ENCODE measurements at places on chromosomes 7 and 10. TPM values are rescaled to one million over a fixed set of nuclear protein-coding genes. Genes with fewer than 3 reads are reported as not detected.

SORCS3 gene
- total RNA-seq = 0.16 TPM

HMX2 gene
- total RNA-seq = not detected

TWIST1 gene
- 33.2 TPM for total RNA-seq

VIPR2 gene
- not detected for total RNA-seq

EMX2 gene
- 1.1 TPM for total RNA-seq

PLAC9 gene
- 78.7 TPM for total RNA-seq

VGF gene
- total RNA-seq = not detected

NUTM2A gene
- 0.33 TPM for total RNA-seq

PCGF5 gene
- 18.2 TPM for total RNA-seq
